ENCODE measurements at places on chromosomes 13 and 19.
A peak's percentile ranks its signal among the peaks of the same experiment; 100 is the strongest.

- peak; percentile 61 for DNase-seq
Measured at GRCh38 chr19:51327066-51328001, 14.6 kb downstream of the VSIG10L start.

GRCh38 chr13:77492982-77493381 is 42.5 kb upstream of the SCEL start:
- DNase-seq = no peak

GRCh38 chr13:98664047-98664446 is 87.1 kb upstream of the STK24 start:
- no peak for DNase-seq

DNA sequence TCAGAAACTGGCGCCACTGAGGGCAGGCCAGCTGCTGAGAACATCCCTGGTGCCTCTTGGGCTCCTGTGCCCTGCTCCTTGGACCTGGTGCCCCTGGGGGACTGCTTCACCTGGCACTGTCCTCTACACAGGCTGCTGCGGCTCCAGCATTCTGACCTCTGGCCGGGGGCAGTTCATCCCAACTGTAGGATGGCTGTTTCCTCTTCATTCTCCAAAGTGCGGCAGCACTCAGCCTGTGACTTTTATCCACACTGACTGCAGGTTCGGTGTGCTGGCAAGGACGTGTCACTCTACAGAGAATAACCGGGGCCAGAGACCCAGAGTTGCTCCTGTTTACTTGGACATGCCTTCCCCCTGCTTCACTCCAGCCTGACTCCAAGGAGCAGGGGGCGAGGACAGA is 7.6 kb upstream of the ANKRD10 start:
- no peak for DNase-seq

GRCh38 chr13:110047496-110047895 is 259.5 kb downstream of the COL4A1 start:
- peak; percentile 43 for DNase-seq

- DNase-seq = no peak
Measured at GRCh38 chr13:65787082-65787481, 1443.1 kb downstream of the PCDH9 start.
